Motor neuron (in vitro differentiated cells): ENCODE measurements at places on chromosomes 6 and 20. TPM values are rescaled to one million over a fixed set of nuclear protein-coding genes. Genes with fewer than 3 reads are reported as not detected.

- ATAC-seq = no peak
Observed at GRCh38 chr6:42689371-42689770, 33.0 kb downstream of the PRPH2 start.

FOXA2 gene
- total RNA-seq = 0.46 TPM in 1 of 2 replicates, not detected in the other

TPD52L1 gene
- 148 and 181 TPM in 2 replicates for total RNA-seq

DNA sequence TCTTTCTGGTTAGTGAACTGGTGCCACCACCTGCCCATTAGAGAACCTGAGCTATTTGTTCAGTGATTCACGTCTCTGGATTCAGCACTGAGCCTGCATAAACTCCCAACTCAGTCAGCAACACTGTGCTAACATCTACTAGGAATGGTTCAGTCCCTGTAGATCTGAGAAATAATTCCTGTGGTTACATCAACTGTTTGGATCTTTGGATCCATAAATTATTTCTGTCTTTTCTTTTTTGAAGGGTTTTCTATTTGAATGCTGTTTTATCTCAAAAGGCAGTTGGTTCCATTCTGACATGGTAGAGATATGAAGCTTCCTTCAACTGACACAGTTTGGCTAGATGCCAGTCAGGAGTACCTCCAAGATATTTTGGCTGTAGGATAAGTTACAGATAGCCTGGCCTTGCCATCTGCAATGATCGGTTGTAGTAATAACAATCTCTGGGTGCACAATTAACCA lies 125.9 kb downstream of the TRMT11 start:
- ATAC-seq = peak; percentile 20

DNA sequence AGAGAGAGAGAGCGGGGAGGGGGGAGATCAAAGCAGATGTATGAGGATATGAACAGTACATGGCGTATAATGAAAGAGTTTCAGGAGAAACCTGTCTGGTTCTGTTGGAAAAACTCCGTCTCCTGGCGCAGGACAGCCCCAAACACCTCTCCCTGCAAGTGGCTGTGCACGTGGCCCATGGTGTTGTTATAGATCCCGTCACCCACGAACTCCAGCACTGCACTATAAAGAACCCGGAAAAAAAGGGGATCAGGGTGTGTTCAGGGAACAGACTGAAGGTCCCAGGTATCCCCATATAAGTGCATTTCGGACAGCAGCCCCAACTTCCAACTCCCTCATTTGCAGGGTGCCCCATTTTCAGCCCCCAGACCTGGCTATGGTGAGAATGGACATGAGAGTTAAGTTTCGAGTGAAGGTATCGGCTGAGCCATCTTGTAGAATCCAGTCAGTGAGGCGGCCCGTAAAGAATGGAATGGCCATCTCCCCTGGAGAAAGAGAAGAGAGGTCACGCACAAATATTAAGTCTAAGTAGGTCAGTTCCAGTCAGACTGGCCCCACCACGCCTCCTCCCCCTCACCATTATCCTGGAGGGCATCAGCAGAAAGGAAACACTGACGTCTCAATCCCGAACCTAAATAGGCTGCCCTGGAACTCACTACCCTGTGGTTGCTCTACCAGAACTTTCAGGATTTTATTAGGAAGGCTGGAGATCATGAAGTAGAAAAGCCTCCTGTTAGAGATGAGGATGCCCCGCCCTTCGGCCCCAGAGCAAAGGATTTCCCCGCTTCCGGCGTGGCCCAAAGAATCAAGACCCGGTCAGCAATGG lies 1.3 kb downstream of the TAP1 start:
- ATAC-seq = no peak

GRCh38 chr6:64445038-64445437 lies 809.4 kb downstream of the PHF3 start:
- ATAC-seq = no peak

- ATAC-seq = no peak
Observed at GRCh38 chr6:55937261-55937947, 62.0 kb upstream of the BMP5 start.

GRCh38 chr6:127435626-127436220 lies 23.5 kb downstream of the KIAA0408 start:
- peak; percentile 75 for ATAC-seq

DNA sequence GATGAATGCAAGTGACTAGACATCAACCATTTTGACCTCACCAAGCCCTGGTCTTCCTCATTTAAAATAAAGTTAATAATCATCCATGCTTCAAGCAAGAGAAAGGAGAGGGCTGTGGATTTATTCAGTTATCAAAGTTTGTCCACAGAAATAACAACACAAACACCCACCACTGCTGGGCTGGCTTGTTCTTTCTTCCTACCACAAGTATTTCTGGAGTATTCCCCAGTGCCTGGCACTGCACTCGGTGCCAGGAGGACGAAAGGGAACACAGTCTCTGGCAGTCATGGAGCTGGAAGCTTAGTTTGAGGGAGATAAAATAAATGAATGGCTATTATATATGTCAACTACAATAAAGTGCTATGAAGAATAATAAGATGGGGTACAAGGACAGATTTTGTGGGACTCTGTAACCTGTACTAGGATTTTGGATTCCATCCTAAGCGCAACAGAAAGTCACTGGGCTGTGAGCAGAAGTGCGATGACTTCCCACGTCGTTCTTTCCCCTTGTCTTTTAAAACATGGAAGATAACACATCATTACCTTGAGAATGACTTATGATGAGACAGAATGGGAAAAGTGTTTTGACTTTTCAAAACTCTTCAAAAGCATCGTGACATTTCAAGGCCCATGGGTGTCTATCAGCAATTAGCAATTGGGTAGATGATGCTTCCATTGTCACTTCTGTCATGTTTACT lies 74.5 kb upstream of the TRAF3IP2 start:
- ATAC-seq = no peak

- no peak for ATAC-seq
Observed at GRCh38 chr6:141152951-141153350, 979.8 kb upstream of the GJE1 start.

- no peak for ATAC-seq
Observed at GRCh38 chr6:77633993-77634715, 18.7 kb upstream of the MEI4 start.

L3MBTL1 gene
- total RNA-seq = 5.3 and 6.7 TPM in 2 replicates

DNA sequence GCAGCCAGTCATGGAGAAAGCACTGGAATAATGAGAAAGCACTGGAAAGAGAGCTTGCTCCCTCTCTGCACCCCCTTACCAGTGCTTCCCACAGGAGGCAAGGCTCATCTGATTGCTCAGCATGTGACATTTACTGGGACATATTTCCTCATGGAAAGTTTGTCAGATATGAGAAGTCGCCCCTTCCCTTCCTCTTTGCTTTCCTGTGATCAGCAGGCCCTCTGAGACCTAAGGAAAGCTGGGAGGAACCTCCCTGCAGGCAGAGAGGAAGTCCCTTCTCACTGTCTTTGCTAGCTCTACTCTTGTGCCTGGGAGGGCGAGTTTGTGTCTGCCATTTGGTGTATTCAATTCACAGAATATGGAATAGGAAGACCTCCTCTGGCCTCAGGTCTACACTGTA lies 283.8 kb downstream of the ALDH8A1 start:
- no peak for ATAC-seq

GRCh38 chr6:24719125-24719971 lies at the start of gene C6orf62:
C6orf62 (minus strand) TSS chr6:24719154; CDS start chr6:24718668, 486 bp downstream.
- no peak for ATAC-seq

GGTLC1 gene
- total RNA-seq = not detected in 2 replicates

GRCh38 chr6:3345836-3346235 lies 87.1 kb downstream of the PSMG4 start:
- ATAC-seq = no peak

SOBP gene
- 28.1 and 37.9 TPM in 2 replicates for total RNA-seq

DNA sequence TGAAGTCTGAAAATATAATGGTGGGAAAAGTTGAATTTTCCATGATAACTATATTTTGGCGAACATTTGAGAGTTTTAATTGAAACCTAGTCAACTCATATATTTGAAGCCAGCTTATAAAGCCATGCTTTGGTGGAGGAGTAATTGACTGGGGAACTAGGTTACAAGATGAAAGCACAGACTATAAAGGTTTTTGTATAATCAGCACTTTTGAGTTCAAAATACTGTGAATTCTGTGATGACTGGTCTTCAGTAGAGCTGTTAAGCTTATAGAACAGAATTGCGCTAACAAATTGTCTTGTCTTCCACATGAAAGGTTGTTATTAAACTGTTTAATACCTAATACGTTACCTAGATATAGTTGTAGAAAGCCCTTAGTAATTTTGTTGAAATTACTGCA lies 159.1 kb upstream of the SCGN start:
- ATAC-seq = no peak

- no peak for ATAC-seq
Observed at GRCh38 chr20:13338097-13338661, 117.1 kb downstream of the ISM1 start.

DNA sequence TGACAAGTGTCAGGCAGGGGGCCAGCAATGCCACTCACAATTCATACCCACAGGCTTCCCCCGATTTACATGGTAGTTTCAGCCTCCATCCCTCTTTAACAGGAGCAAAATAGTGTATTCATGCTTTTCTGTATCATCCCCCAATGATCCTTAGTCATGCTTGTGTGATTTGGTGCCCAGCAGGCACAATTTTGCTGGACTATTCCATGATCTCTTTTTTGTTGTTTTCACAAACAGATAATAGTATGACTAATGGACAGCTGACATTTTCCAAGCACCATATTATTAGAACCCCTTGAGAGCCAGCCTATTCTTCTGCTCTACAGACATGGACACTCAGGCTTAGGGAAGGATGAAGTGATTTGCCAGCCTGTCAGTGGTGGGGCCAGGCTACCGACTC lies 128.2 kb upstream of the RIPOR2 start:
- ATAC-seq = no peak

- ATAC-seq = no peak
Observed at GRCh38 chr6:1574083-1574761, 35.5 kb upstream of the FOXC1 start.

GRCh38 chr6:91634791-91635190 lies 1047.9 kb upstream of the MAP3K7 start:
- ATAC-seq = peak; percentile 17

KHDC1 gene
- 1.8 and 2.9 TPM in 2 replicates for total RNA-seq

ZBTB46 gene
- 15.6 and 17.5 TPM in 2 replicates for total RNA-seq

UBE2C gene
- total RNA-seq = 69.3 and 69.5 TPM in 2 replicates

DNA sequence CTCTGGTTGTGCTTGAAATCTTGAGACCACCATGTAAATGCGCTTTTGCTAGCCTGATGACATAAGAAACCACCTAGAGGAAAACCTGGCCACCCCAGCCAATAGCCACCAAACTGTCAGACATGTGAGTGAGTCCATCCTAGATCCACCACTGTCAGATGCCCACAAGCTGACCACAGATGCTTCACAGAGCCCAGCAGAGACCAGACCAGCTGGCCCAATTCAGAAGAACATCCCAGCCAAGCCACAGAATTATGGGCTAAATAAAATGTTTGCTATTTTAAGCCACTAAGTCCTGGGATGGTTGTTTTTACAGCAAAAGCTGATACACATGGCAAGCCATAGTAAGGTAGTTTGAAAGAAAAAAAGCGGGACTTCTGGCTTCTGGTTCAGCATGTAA lies 425.3 kb downstream of the KIF16B start:
- no peak for ATAC-seq

- no peak for ATAC-seq
Observed at GRCh38 chr6:140182821-140183220, 808.4 kb upstream of the CITED2 start.

GRCh38 chr20:24605937-24606455 lies 136.6 kb downstream of the SYNDIG1 start:
- no peak for ATAC-seq

- peak; percentile 11 for ATAC-seq
Observed at GRCh38 chr6:44221291-44221960, 2.0 kb upstream of the SLC29A1 start.

- peak; percentile 92 for ATAC-seq
Observed at GRCh38 chr20:50561379-50562078, 51.3 kb downstream of the PTPN1 start.

PSORS1C2 gene
- total RNA-seq = 0.73 TPM in 1 of 2 replicates, not detected in the other

DNA sequence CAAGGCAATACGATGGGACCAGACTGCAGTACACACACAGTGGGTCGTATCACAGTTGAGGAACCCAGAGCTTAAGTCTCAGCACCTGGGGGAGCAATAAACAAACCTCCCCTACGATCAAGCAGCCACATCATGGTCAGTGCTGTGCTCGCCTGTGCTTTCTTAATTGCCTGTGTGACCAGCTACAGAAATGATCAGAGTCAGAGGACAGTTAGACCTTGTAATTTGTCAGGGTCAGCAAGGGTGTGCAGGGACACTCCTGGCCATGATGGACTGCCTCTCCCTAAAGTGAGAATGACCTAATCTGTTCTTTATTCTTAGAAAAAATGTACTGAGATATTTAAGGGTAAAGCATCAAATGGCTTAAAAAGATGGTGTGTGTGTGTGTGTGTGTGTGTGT lies 78.4 kb downstream of the OPRM1 start:
- peak; percentile 76 for ATAC-seq

DNA sequence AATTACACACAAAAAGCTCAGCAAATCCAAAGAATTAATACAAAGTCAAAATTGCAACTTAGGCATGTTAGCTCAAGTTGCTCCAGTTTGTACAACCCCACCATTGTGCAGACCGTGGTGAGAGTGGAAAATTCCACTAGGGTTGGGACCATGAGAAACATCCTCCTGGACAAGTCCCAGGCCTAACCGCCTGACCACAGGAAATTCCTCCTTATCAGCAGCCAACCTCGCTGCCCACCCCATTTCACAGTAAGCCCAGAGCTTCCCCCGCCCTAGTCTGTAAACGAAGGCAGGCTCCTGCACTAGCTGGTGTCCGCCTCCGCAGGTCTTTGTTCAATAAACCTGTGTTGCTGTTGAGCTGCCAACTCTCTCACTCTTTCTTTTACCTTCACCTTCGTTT lies 1023.3 kb downstream of the EYS start:
- ATAC-seq = no peak

- no peak for ATAC-seq
Observed at GRCh38 chr6:17349427-17349826, 44.0 kb upstream of the CAP2 start.

DNA sequence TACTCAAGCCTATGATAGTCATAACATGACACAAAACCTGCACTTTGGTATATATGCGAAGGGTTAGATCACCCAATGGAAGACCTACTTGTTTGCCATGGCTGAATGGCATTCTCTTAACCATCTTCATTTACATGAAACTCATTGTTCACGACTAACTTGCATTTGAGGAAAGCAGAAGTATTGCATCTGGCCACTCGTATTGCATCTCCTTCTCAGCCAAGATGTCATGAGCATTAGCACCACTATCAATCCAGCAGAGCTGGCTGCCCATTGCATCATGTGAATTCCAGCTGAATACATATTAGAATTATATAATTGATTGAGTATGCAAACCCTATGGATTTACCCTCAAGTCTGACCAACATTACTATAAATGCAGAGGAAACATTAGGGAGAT lies 390.2 kb downstream of the LAMA2 start:
- ATAC-seq = peak; percentile 34

GRCh38 chr6:136641166-136641565 lies 90.9 kb upstream of the MAP7 start:
- ATAC-seq = no peak

DHX16 gene
- total RNA-seq = 15.9 and 16.6 TPM in 2 replicates

DNA sequence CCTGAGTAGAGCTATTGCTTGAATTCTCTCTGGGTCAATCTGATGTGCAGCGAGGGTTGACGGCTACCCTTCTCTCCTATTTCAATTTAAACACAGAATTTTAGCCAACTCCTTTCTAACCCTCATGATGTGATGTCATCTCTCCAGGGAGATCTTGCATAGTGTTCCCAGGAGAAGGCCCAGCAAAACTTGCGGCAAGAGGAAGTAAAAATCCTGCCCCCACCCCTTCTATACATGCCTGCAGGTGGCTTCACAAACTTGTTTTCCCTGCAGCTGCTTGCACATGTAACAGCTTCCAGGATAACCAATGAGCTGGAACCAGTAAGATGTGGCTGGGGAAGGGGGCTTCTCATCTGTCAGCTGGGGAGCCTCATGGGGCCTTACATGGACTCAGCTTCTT lies 169.3 kb upstream of the CDH4 start:
- no peak for ATAC-seq
